ENCODE measurements at places on chromosomes 1 and 21.

- no peak for DNase-seq
These were observed 294.4 kb downstream of the PLPP3 start for GRCh38 chr1:56284928-56285327.

DNA sequence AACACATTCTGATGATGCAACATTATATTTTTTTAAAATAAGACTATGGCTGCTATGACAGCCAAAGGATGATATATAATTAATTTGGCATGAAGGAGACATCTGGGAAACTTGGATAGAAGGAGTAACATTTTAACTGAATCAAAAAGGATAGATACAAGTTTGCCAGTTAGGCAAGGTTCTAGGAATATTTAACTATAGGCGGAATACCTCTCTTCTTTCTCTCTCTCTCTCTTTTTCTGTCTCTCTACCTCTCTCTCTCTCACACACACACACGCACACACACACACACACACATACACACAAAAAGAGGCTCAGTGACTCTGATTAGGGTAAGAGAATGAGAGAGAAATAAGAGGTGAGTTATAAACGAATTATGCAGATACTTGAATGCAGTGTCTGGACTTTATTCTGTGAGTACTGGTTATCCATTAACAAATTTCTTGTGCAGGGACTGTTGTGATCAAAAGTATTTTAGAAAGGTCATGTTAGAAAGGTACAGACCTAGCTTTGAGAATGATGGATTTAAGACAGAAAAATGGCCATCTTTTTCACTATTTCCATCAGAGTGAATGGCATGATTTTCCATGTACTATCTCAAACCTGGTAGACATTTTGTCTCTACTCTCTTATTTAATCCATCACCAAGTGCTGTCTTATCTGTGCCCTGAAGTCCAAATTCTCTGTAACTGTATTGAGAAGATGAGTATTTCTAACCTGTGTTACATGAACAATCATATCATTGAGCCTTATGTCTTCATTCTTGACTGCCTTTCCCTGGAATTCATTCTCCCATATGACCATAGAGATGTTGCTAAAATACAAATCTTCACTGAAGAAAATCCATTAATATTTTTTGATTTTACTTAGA is 1106.9 kb upstream of the ADGRL4 start:
- DNase-seq = no peak

DNA sequence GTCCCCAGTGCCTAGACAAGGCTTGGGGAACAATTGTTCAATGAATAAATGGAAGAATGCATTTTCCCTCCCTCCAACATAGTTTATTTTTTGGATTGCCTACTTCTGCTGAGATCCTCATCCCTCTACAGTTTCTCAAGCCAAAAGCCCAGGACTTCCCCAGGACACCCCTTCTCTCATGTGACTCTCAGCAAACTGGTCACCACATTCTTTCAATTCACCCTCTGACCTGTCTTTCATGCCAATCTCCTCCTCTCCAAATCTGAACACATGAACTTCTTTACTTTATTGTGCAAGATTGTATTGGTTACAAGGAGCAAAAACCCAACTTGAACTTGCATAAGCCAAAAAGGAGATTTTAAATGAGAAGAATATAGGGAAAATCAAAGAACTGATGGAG is 103.2 kb upstream of the JUN start:
- DNase-seq = no peak

DNA sequence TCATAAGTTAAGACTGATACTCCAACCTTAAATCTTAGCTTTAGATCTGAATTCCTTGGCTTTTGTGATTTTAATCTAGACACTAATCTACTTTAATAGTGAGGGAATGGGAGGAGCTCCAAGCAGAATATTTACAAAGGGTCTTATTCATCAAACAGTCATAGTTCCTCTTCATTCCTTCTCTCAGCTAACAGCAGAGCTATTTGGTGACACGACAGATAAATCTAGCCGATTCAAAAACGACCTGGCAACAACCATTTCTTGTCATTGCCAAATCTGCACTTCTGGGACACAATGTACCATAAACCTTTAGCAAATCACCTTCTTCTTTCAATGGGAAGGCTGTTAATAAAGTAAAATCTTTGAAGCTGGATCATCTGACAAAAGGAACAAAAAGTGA is 52.8 kb upstream of the FOXD3 start:
- no peak for DNase-seq

GRCh38 chr1:170885551-170885950 is 49.8 kb upstream of the MROH9 start:
- no peak for DNase-seq

DNA sequence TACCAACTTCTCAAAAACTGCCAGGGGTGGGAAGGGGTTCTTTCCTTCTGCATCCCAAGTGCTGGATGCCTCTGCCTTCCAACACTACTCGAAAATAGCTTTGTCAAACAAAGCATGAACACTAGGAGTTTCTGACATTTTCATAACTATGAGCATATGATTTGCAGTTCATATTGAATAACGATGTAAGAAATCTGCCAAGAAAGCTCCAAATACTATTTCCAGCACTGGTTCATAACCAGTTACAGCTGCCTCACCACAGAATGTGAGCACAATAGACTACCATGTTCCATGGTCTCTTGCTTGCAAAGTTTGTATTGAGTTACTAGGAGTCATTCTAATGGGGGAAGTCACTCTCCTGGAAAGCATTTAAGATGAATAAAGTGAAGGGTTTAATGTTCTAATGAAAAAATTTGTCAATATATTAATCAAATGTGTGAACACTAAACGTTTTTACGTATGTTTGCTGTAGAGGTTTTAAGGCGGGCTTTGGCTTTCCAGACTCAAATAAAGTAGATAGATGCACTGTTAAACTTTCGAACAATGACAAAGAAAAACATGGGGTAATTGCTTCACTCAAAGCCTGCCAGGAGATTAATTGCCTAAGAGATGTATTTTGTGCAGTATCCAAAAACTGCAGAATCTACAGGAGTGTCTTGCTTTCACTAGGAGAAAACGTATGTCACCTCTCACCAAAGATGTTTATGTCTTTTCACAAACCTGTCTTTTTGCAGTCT is 78.6 kb upstream of the UBE2U start:
- DNase-seq = no peak

DNA sequence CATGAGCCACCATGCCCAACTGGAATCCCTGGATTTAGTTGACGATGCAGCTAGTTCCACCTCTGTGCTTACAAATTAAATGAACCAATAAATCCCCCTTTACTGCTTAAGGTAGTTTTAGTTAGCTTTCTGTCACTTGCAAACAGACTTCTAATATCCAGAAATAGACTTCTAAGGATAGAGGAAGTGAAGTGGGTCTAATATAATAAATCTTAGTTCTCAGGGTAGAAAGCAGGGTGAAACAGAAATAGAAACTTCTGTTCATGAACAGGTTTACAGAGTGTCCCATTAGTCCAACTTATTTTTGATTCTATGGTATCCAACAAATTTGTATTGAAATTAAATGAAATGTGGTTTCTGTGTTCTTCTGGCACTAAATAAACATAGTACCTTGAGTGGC is 20.1 kb downstream of the BCAS2 start:
- DNase-seq = no peak

GRCh38 chr1:196319301-196319700 is 288.9 kb downstream of the KCNT2 start:
- no peak for DNase-seq

DNA sequence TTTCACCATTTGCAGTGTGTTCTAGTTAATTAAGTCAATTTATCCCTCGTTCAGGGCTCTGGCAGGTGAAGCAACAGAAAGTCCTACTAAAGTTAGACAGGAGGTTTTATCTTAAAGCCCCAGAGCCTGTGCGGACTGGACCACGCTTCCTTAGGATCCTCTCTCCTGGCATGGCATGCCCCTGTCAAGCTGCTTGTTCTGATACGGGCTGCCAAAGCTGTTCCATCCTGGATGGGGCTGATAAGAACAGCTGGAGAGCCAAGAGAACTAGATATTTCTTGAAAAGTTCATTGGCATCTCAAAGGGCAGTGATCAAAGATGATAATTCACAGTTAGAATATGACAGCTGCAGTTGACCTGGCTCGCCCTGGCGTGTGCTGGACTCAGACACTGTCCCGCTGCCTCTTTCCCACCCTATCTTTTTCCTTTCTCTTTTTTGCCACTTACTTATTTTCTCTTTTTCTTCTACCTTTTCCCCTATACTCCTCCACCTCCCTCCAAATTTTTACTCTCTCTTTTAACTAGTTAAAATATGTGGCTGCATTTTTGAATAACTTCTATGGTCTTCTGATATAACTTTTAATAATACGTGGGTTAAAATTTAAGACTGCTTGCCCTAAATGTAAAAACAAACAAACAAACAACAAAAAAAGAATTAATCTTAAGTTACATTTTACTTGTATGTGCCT is 96.7 kb downstream of the ABCA4 start:
- DNase-seq = no peak

DNA sequence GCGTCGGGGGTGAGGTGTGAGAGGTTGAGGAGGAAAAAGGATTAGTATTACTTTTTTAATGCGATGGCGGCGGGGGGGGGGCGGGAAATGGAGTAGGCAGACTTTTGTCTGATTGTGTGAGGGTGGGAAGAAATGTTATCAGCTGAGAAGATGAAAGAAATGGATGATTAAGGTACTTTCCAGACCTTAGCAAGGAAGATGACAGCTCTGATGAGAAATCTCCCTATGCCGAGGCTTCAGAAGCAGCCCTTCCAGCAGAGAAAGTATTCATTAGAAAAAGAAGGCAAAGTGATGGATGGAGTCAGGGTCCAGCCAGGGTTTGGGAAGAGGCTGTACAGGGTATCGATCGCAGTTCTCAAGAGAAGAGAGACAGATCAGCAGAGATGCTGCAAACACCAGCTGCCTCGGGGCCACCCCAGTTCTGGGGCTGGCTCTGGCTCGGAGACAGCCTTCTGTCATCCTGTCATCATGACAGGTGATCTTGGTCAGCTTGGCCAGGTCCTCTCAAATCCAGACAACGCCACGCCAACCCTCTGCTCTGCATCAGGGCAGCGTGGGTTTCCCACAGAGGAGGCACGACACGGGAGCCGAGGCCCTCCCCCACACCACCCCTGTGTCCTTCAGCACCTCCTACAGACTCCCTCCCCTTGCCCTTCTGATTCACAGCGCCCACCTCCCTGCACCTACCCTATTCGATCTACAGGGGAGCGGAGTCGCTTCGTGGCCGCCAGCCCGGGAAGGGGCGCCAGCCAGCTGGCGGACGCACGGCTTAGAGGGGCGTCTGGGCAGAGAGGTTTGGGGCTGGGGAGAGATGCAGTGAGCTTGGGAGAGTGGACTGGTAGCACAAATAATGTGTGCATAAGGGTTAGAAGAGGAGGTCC is 674 bp upstream of the ATXN7L2 start:
- DNase-seq = peak; percentile 57

- DNase-seq = peak; percentile 39
These were observed 2.2 kb downstream of the NRIP1 start for GRCh38 chr21:15062606-15062965.

GRCh38 chr1:30312226-30312625 is 411.2 kb downstream of the MATN1 start:
- no peak for DNase-seq

- no peak for DNase-seq
These were observed 31.8 kb downstream of the ZNF496 start for GRCh38 chr1:247299723-247300381.

- DNase-seq = no peak
These were observed 5.4 kb downstream of the MTHFR start for GRCh38 chr1:11800391-11800755.

Measured in CD4-positive, alpha-beta T cell treated with Interleukin-4 for 4 hours (primary cell).